Activated CD8-positive, alpha-beta memory T cell treated with anti-CD3 and anti-CD28 coated beads, Interleukin-2, amount 50 U/mL, for 4 hours (primary cell): ENCODE measurements at places on chromosomes 5 and 9.

GRCh38 chr9:129696944-129697655, 31.7 kb downstream of the PRRX2 start:
- no peak for DNase-seq

- no peak for DNase-seq
Measured at GRCh38 chr9:70439991-70440706, 25.7 kb upstream of the KLF9 start.

DNA sequence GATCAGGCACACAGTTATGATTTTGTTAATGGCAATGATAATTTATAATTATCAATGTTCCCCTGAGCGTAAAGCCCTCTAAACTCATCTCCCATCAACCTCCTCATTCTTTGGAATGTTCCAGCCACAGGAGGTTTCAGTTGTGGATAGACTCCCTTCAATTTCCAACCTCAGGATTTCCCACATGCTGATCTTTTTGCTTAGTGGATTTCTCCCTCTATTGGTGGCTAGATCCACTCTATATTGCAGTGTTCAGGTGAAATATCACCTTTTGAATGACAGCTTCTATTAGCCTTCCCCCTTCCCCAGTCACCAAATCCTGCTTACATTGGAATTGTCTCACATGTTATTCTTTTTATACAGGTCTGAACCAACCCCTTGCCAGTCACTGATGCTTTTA, 113.9 kb downstream of the CDH10 start:
- no peak for DNase-seq

DNA sequence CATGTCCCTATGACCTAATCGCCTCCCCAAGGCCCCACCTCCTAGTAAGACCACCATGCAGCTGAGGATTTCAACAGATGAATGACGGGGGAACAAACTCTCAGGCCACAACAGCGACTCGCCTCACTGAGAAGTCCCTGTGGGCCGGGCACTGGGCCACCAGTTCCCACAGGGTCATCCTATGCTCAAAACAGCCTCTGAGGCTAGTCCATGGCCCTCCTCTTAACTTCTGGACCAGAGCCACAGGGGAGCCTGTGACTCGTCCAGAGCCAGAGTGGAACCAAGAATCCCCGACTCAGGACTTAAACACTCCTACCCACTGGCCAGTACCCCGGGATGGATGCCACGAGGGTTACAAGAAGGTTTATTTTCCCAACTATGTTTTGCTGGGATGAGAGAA, 12.3 kb downstream of the GFPT2 start:
- DNase-seq = no peak

GRCh38 chr5:110361471-110361870, 365.0 kb downstream of the TMEM232 start:
- no peak for DNase-seq

- DNase-seq = no peak
Measured at GRCh38 chr5:9787861-9788600, 157.9 kb upstream of the TAS2R1 start.

- no peak for DNase-seq
Measured at GRCh38 chr5:140246378-140247122, 56.4 kb downstream of the PFDN1 start.

GRCh38 chr9:116204252-116204882, 50.8 kb downstream of the PAPPA start:
- no peak for DNase-seq

DNA sequence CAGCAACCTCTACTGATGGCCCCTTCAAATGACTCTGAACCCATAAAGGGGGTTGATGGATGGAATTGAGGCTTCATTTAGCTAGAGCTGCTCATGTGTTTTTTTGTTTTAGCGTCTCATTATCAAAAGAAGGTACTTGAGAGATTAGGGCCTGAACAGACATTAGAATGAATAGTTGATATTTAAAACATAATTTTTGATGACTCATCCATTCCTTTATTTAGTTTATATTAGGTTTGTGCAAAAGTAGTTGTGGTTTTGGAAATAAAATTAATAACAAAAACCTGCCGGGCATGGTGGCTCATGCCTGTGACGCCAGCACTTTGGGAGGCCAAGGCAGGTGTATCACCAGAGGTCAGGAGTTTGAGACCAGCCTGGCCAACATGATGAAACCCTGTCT, 485.9 kb downstream of the PSAT1 start:
- no peak for DNase-seq

DNA sequence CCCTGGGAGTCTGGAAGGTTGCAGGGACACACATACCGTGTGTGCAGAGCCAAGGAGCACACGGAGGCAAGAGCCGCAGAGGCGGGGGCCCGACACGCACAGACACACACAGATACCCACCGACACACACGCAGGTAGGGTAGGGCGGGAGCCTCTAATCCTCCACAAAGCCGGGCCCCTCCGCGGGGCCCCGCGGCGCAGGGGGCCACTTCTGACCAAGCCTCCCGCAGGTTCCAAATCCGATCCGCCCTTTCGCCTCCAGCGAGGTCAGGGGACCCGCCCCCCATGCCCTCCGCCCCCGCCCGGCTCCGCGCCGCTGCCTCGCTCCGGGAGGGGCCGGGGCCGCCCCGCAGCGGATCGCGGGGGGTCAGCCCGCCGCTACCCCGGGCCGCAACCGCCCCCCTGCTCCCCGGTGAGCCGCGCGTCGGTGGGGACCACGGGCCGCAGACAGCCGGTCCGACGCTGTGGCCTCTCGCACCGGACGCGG, 1.4 kb upstream of the LMX1B start:
- no peak for DNase-seq

- no peak for DNase-seq
Measured at GRCh38 chr9:71761938-71762353, 6.4 kb downstream of the CEMIP2 start.

- no peak for DNase-seq
Measured at GRCh38 chr9:107727086-107727780, 237.7 kb upstream of the KLF4 start.

DNA sequence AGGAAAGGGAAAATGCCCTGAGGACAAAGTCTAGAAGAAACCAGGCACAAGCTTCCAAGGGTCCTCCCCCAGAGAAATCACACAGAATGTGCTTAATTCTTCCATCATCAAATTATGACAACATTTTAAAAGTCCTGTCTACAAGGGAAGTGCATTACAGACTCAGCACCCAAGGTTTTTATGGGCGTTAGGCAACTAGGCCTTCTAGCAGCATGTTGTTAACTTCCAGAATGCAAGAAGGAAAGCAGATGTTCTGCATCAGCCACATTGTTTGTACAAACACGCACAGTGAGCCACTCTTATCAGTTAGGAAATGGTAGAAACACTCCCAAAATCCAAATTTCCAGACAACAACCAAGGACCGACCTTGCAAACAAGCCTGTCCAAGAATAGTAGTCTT, 26.5 kb downstream of the SMC5 start:
- no peak for DNase-seq

DNA sequence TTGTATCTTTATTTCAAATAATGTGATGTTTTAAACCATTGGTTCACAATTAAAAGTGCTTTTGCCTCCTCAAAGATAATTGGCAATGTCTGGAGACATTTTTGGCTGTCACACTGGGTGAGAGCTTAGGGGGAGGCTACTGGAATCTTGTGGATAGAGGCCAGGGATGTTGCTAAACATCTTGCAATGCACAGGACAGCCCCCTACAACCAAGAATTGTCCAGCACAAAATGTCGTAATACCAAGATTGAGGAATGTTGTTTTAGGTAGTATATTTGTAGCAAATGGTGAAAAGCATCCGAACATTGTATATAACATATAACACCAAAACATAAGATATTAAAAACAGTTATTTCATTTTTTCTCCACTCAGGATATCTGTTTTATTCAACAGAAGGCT, 99.8 kb downstream of the SLC44A1 start:
- DNase-seq = no peak

DNA sequence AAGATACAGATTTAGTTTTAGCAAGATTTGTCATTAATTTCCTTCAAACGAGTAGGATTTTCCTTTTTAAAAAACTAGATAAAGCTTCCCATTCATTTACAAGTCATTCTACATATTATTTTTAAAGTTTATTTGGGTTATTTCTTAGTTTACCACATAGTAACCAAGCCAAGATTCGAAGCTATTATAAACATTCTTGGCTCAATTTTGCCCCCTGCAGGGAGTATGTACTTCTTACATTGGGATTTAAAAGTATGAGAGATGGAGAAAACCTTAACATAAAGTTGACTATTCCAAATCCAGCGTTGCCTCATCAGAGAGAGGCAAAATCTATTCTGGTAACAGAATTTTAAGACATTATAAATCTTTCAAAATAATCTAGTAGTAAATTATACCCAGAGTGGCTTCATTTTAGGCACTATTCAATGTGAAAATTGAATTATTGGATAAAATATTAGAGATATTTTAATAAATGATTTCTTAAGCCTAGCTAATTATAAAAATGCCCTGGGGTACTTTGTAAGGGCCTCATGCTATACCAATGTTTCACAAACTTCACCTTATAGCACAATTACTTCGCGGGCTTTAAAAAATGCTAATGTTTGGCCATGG, 39.1 kb downstream of the FBN2 start:
- DNase-seq = no peak

DNA sequence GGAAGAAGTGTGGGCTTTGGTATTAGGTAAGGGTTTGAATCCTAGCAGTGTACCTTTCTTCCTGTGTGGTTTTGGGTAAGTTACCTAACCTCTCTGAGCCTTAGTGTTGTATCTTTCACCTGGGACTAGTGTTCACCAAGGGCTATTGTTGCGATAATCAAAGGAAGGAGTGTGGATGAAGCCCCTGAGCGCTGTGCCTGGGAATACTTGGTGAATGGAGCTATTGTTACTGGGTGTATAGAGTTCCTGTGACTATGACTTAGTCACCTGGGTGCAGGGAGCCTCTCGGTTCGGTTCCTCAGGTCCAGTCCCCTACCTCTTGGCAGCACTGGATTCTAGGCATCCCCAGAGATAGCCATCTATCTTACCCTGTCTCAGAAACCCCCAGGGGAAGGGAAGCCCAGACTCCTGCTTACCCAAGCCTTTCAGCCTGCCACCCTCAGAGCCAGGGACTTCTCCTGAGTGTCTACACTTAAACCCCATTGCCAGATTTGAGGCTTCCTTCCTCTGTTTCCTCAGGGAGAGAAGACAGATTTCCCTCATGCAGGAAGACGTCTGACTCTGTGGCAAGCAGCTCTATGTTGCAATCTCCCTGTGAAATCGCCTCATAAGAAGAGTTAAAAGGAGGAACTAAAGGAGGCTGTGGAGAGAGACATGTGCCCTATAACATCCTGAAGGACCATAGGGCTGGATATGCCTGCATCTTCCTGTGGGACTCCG, 181.0 kb upstream of the PITX1 start:
- no peak for DNase-seq
